ENCODE measurements at places on chromosomes 6 and 20.

- DNase-seq = no peak
Measured at GRCh38 chr20:14498772-14499171, 161.4 kb upstream of the FLRT3 start.

DNA sequence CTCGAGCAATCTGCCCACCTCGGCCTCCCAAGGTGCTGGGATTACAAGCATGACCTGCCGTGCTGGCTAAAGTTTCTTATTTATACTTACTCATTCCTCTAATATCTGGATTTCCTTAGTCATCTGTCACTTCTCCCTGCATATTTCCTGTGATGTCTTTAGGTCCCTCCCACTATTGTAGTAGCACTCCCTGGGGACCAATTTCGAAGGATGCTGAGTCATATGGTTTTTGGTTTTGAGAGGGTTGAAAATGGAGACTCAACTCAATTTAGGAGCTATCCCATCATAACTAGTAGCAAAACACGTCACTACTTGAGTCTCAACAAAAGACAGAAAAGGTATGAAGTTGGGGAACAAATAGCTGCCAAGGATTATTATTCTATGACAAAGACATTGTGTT, 20.2 kb downstream of the MCUR1 start:
- DNase-seq = no peak

DNA sequence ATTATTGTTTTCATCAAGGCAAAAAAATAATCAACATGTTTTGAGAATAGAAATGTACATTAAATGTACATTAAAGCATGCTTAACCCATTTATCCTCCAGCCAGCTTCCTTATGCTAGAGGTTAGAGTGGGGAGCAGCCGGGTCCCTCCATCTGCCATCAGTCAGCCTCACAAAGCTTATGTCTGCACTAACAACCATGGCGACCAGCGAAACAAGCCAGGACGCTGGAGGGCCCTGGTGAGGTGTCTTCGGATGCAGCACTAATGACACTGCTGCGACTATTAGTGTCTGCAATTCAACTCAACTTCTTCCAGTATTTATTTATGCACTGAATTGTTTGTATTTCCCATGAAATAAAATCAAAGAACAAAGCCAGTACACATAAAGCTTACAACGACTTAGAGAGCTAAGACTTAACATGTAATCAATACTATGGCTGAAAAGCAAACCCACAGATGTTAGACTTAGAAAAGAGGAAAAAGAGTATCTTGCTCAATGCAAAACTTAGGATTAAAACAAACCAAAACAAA, 6.8 kb downstream of the CLDN20 start:
- no peak for DNase-seq

- DNase-seq = no peak
Measured at GRCh38 chr6:36692220-36692619, 5.4 kb upstream of the RAB44 start.

DNA sequence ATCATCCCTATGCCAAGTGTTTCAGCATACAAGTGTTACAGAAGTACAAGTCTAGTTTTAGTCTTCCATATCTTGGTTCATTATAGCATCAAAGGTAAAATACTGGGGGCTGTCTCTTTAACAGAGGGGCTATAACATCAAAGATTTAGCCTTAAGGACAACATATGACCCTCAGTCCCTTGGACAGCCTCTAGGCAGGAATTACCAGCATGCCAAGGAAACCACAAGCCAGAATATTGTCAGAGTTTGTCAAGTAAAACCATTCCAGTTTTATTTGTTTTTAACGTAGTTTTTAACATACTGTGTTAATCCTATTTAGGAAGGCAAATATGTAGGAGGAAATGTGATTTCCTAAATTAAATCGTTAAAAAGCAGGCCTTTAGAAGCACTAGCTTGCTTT, 18.6 kb downstream of the ZKSCAN8 start:
- no peak for DNase-seq

DNA sequence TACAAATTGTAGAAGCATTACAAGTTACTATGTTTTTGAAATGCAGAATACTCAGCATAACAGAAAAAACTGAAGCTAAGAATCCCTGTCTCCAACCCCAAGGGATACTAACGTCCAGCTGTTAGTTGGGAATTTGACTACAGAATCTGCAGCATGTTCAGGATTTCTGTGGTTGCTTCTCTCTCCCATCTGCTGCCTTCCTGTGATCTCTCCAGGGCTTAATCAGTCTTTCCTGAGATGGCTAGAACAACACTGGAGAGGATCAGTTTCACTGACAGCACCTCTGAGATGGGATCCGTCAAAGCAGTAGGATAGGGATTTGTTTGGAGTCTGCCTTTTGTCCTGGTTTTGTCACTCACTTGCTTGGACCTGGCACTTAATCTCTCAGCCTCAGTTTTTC, 73.3 kb upstream of the NUP153 start:
- DNase-seq = no peak

- no peak for DNase-seq
Measured at GRCh38 chr6:169326067-169326799, 72.6 kb upstream of the THBS2 start.

DNA sequence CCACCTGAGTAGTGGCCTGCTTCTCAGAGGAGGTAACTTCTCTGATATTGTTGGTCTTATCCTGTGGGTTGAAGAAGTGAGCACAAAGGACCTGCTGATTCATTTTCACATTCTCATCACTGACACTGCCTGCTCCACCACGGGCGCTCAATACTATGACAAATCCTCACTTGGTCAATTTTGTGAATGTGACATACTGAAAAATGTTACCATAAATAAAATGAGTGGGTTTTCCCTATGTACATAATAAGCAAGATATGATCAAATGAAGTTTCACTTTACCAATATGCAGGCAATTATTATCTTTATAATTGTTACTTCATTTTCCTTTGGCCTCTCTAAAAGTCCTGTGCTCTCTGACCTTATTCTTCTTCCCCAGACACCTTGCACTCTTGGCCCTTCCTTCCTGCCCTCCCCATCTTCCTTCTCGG, 71.5 kb upstream of the RIPOR2 start:
- DNase-seq = no peak

GRCh38 chr20:32436968-32437367, 78.8 kb downstream of the ASXL1 start:
- DNase-seq = no peak

- DNase-seq = no peak
Measured at GRCh38 chr6:30836957-30837356, 47.4 kb upstream of the DDR1 start.

DNA sequence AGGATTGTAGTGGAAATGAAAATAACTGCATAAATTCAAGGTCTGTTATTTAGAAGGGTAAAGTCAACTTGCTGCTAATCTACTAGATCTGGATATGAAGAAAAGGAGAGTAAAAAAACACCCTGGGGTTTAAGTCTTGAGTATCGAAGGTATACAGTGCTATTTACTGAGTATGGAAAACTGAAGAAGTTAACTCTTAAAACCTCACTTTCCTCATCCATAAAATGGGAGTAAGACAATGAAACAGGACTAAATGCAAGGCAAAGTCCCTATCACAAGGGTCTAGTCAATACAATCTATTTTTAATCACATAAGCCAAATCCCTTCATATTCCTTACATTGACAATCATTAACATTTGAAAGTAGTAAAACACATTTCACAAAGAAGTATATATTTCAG, 2.2 kb downstream of the FBXO5 start:
- DNase-seq = no peak

DNA sequence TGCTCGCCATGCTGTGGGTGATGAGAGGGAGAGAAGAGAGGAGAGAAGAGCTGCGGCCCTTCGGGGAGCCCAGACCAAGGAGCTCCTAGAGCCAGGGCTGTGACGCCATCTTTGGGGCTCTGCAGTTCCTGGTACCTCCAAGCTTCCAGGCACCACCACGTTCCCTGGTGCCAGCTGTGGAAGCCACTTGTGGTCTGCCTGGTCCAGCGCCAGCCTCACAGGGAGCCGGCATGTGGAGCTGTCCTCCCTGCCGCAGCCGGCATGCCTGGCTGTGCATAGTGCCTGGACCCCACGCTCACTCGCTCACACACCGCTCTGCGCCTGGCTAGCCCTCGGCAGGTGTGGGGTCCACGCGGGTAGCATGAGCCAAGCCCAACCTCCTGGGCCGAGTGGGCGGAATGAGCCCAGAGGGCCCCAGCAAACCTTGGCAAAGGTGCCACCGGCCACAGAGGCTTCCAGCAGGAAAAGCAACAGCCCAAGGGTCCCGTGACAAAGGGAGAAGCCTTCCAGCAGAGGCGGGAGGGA, 19.3 kb upstream of the CHRNA4 start:
- no peak for DNase-seq

DNA sequence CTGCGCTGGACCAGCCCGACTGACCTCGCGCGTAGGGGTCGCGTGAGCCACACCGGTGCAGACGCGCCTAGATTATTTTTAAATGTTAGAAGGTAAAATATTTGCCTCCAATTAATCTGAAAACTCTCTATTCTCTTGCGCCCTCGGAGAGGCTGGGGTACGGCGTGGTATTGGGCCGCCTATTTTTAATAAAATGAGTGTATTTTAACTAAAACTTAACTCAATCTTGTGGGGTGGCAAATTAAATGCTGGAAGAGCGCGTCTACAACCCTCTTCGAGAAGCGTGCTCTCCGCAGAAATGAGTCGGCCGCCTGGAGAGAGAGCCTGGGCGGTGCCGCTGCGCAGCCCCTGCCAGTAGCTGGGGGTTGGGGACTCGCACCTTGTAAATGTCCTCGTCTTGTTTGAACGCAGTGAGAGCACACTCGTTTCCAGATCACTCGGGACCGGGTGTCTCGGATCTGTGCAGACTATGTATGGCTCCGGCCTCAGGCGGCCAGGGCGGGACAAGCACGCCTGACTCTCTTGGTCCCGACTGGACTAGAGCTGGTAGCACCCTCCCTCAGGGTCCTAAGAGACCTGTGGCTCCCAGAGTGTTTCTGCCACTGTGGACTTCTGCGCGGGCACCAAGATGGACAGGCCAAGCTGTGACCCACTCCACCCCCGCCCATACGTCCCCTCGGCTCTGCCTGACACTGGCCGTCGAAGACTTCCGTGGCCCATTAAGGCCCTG, 2.0 kb upstream of the MAFB start:
- DNase-seq = no peak

DNA sequence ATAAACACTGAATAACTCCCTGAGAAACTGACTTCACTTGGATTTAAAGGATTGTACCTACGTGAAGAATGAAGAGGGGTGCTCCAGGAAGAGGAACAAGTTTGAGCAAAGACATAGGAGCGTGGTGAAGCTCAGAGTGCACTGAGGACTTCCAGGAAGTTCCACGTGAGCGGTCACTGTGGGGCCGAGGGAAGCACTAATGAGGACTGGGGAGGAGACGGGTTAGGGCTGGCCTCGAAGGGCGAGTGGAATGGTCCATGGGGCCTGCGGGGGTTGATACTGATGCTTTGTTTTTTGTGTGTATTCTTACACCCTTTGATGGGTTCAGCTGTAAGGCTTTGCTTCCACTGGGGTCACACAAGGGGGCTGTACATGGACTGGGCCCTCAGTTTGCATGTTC, 91.9 kb downstream of the CDH4 start:
- DNase-seq = no peak

- no peak for DNase-seq
Measured at GRCh38 chr6:3943331-3943765, 94.2 kb downstream of the FAM50B start.

- DNase-seq = no peak
Measured at GRCh38 chr20:13220194-13220903, 725 bp upstream of the ISM1 start.

DNA sequence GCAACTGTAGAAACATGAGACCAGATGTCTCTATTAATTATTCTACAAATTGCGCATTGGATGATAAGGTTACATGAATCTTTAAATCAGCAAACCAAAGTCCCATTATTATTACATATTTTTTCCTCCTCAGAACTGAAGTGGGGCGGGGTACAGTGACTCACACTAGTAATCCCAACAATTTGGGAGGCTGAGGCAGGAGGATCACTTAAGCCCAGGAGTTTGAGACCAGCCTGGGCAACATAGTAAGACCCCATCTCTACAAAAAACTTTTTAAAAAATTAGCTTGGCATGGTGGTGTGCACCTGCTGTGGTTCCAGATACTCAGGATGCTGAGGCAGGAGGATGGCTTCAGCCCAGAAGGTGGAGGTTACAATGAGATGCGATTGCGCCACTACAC, 29.0 kb downstream of the HFE start:
- no peak for DNase-seq

DNA sequence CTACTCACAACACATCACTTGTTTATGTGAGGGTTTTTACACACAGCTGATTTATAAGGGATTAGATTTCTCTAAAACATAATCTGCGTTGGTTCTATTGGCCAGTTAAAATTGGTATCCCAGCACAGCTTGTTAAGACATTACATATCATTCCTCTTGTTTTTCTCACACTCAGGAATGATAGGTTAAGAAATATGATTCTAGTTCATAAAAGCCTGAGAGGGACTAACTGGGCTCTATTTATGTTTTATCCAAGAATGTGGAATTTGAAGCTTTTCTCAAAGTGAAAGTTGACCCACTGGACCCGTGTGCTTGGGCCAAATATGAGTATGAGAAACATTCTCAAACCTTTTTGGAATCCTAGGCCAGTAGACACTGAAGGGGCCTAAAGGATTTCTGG, 117.3 kb downstream of the TMEM170B start:
- DNase-seq = no peak

GRCh38 chr6:148878683-148879082, 131.9 kb downstream of the UST start:
- DNase-seq = no peak

DNA sequence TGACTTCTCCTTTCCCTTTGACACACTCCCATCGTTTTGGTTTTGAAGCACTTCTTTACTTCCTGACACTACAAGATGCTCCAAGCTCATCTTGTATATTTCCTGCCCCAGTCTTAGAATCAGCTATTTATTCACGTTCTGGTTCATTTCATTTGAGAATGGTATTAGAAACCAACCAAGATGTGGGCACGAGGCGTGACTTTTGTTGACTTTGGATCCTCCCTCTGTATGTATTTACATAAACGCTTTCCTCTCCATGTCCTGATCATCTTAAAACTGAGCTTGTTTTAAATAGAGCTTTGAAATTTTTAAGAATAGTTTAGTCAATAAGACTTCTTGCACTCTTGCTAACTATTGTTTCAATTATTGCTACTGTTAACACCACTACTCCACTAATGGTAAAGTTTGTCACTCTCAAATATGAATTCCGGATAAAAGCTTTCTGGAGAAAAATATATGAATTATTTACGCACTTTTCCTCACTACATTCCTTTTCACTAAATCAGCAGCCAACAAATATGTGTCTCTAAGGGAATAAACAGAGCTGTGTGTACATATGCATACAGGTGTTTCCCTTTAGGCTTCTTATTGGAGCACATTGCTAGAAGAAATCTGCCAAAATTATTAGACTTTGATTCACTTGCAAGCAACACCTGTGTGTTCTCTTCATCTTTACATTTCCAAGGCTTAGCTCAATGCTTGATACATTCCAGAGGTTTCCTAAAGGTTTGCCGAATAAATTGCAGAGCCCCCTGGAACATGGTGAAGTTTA, 77.3 kb upstream of the TMEM244 start:
- DNase-seq = no peak
